Cardiac ventricle fibroblast (primary cell): ENCODE measurements at places on chromosomes 11 and 22. TPM values are rescaled to one million over a fixed set of nuclear protein-coding genes. Genes with fewer than 3 reads are reported as not detected.

The SOX6 gene
- total RNA-seq = 1.3 and 2.2 TPM in 2 replicates

The RBX1 gene
- 37.1 and 50.9 TPM in 2 replicates for total RNA-seq

The RASSF10 gene
- total RNA-seq = not detected in 2 replicates

The CHST1 gene
- 74.1 and 83.0 TPM in 2 replicates for total RNA-seq

The C11orf21 gene
- total RNA-seq = not detected in 2 replicates

The SCUBE1 gene
- total RNA-seq = not detected in 2 replicates

The C22orf42 gene
- total RNA-seq = not detected in 2 replicates

The NEU3 gene
- 3.6 and 5.6 TPM in 2 replicates for total RNA-seq

The ARHGEF17 gene
- 17.6 and 25.6 TPM in 2 replicates for total RNA-seq

The MS4A1 gene
- total RNA-seq = not detected in 2 replicates

The ST13 gene
- total RNA-seq = 104 and 144 TPM in 2 replicates

The MS4A6A gene
- total RNA-seq = not detected in 2 replicates

The C11orf65 gene
- total RNA-seq = 0.49 and 1.9 TPM in 2 replicates

The FJX1 gene
- 28.5 and 38.4 TPM in 2 replicates for total RNA-seq

The SLC5A12 gene
- not detected in 2 replicates for total RNA-seq

The B4GALNT4 gene
- total RNA-seq = 5.1 and 8.8 TPM in 2 replicates

The OR52A1 gene
- total RNA-seq = not detected in 2 replicates

The KRTAP5-2 gene
- total RNA-seq = not detected in 2 replicates

The CNIH2 gene
- 0.34 TPM in 1 of 2 replicates, not detected in the other for total RNA-seq

The ANO5 gene
- not detected in 2 replicates for total RNA-seq

The FXYD6 gene
- total RNA-seq = 3.1 and 3.7 TPM in 2 replicates

The HBD gene
- not detected in 2 replicates for total RNA-seq

The PLAAT5 gene
- 0.94 and 1.1 TPM in 2 replicates for total RNA-seq

The SYCE3 gene
- total RNA-seq = 3.5 TPM in 1 of 2 replicates, not detected in the other
